ENCODE measurements at places on chromosomes 1 and 21.

- DNase-seq, result no peak
Observed at GRCh38 chr1:232249861-232250777, 379.8 kb downstream of the SIPA1L2 start.

GRCh38 chr21:22019766-22020165, 1021.6 kb downstream of the NCAM2 start:
- no peak for DNase-seq

DNA sequence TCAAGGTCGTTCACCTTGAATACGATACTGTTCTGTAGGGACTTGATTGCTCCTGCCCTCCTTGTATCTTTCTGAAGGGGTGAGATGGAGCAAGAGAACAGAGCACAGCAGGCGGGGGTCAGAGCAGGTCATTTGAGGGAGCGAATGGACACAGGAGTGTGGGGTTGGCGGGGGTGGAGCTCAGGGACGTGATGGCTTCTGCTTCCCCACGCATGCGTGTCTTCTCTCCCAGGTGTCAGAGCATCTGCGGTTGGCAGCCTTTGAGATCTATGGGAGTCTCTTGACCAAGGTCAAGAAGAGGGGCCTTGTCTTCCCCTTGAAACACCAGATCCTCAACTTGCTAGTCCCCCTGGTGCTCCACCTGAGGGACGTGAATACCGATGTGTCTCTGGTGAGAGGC, 63.9 kb downstream of the INAVA start:
- DNase-seq, result no peak

DNA sequence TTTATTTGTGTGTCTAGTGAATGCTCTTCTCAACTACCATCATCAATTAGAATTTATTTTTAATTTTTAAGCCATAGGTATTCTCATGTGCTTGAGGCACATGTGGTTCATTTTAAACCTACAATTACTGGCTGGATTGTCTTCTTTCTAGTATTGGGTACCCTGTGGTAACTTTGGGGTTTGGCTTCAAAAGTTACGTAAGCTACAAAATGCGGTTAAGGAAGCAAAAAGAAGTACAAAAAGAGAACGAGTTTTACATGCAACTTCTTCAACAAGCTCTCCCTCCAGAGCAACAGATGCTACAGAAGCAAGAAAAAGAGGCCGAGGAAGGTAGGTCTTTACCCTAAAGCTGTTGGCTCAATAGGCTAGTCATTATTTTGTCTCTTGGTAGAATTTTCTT, 25.8 kb downstream of the MACO1 start:
- DNase-seq, result no peak

DNA sequence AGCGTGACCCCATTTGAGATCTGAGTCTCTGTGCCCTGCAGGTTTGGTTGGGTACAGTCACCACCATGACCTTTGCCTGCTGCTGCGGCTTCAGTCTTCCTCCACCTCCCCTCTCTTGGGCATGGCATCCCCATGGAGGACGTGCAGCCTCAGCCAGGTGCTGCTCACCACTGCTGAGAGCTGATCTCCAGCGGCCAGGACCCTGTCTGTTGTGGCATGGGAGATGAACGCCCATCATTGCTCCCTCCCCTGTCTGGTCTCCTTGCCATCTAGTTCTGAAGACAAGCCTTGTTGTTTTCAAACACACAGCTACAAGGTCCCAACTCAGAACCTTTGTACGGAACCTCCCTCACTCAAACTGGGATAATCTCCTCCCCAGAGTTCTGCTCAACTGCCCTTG, 19.2 kb upstream of the PKP1 start:
- no peak for DNase-seq

Data from colonic mucosa (tissue), 4 donors.